ENCODE measurements at places on chromosomes 3 and 15. TPM values are rescaled to one million over a fixed set of nuclear protein-coding genes. Genes with fewer than 3 reads are reported as not detected.

GRCh38 chr15:43294091-43294706 is 27.5 kb upstream of the TGM5 start:
- no peak for DNase-seq

Gene ZNF860
- 1.2 TPM for total RNA-seq

Gene IQCF5
- total RNA-seq, result not detected

DNA sequence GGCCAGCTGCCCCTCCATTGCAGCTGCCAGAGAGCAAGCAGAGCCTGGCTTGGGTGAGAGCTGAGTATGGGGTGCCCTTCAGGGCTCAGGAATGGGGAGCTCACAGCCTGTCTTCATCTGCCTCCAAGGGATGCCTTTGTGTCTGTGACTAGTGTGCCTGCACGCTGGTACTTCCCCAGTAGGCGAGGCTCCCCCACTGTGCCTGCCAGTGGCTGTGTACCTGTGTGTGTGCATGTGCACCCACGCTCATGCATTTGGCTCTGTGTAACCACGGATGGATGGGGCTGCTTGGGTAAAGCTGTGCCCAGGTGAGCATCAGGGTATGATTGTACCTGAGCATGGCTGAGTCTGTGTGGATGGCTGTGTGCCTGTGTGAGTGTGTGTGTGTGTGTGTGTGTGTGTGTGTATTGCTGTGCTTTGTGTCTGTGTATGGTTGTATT is 2.3 kb upstream of the GRM2 start:
- DNase-seq, result peak; percentile 28

- no peak for DNase-seq
These were observed 337.8 kb downstream of the FEZF2 start for GRCh38 chr3:62035402-62036057.

Data from suprapubic skin (tissue), 4 donors.